ENCODE measurements at places on chromosomes 4 and X.

GRCh38 chr4:105197777-105198176 lies 51.1 kb downstream of the TET2 start:
- no peak for DNase-seq

DNA sequence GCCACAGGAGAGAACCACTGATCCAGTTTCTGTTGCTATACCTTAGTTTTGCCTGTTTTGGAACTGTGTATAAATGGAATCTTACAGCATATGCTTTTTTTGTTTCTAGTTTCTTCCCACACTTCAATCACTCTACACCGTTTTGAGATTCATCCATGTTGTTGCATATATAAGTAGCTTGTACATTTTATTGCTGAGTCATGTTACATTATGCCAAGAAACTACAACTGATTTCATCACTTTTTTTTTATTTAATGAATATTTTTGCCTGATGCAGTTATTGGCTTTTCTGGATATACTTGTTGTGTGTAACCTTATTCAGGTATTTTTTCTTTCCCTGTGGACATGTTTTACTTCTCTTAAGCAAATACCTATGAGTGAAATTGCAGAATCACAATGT lies 1135.9 kb downstream of the RAPGEF2 start:
- no peak for DNase-seq

GRCh38 chr4:5749568-5749967 lies 38.6 kb downstream of the EVC start:
- no peak for DNase-seq

GRCh38 chr4:96352051-96352517 lies 512.2 kb downstream of the PDHA2 start:
- DNase-seq = no peak

- DNase-seq = no peak
These were observed 135.8 kb upstream of the PUDP start for GRCh38 chrX:7283741-7284140.

DNA sequence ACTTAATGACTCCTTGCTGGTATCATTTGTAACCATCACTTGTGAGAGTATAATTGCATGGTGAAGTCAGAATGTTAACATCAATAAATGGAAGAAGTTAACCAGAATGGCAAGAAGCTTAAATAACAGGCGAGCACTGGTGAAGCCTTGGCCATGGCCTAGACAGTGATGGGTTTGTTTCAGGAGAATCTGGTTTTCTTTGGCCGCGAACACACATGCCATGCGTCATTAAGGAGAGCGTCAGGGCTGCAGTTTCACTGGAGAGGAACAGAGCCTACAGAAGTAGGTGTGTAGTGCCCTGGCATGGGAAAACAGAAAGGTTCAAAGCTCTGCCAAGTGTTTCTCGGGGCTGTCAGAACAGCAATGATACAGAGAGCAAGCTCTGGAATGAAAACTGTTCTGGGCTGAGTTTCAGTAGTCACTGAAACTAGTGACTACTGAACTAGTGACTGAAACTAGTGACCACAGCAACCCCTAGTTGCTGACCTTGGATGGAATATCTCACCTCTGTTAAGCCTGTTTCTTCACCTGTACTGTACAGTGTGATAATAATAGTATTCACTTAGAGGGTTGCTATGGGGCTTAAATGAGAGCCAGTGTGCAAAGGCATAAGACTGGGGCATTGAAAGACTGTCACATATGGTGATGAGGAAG lies 93.8 kb downstream of the C4orf51 start:
- DNase-seq = peak; percentile 57

GRCh38 chrX:24862343-24862742 lies 153.4 kb downstream of the ARX start:
- DNase-seq = peak; percentile 71

DNA sequence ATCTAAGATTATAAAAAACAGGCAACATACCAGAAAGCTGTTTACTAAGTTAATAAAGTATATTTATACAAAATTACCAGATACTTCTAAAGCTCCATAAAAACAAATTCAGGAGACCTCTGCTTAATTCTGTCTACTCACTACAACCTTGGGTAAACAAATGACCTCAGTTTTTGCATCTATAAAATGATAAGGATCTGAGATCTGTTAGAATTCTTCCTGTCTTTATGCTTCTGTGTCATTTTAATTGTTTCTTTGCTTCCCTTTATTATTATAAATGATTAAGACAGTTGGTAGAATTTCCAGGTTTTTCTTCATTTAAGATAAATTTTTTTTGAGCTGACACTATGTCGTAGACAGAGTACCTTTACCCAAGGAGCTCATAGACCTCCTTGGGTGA lies 76.0 kb downstream of the ANK2 start:
- no peak for DNase-seq

GRCh38 chr4:42610941-42611340 lies 46.0 kb downstream of the ATP8A1 start:
- no peak for DNase-seq

GRCh38 chrX:9853307-9853706 lies 67.1 kb downstream of the SHROOM2 start:
- no peak for DNase-seq

DNA sequence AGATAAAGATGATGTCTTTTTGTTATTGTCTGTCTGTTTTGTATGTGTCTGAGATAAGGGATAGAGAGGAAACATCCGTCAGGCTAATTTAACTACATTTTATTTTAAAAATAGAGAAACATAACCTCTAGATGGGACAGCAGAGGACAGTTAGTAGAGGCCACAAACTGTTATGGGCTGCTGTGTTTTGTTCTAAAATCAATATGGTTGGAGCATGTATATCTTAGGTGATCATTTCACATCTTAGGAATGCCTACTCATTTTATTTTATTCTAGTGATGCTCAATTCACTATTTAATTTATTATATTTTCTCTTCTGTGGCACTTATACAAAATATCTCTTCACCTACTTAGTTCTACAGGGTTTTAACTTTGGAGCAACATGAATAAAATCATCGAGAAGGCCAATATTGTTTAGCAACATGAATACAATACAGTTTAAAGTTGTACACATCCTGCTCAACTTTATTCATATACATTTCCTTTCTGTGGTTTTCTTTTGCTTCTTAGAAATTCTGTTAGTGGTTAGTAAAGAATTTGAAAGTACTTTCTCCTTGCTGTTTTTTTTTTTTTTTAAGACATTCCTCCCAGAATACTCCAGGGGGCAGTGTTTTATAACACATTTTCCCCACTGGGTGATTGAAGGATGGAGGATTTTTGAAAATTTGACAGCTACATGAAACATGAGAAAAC lies 392.9 kb downstream of the UNC5C start:
- peak; percentile 42 for DNase-seq

DNA sequence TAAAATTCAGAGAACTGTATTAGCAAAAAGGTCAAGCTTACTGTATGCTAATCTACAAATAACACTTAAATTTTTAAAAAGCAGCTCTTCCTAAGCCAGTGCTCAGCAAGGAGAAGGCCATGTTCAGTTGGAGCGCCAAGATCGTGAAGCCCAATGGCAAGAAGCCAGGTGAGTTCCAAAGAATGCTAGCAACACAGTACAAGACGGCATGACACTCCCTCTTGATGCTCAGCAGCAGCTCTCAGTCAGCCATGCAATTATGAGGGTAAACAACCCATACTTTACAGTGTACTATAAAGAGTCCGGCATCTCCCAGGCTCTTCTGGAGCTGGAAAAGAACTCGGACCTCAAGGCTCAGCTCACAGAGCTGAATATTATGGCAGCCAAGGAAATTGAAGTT lies 34.9 kb downstream of the STX18 start:
- peak; percentile 65 for DNase-seq

- DNase-seq = peak; percentile 98
These were observed 271.5 kb downstream of the LDB2 start for GRCh38 chr4:16626945-16627344.

DNA sequence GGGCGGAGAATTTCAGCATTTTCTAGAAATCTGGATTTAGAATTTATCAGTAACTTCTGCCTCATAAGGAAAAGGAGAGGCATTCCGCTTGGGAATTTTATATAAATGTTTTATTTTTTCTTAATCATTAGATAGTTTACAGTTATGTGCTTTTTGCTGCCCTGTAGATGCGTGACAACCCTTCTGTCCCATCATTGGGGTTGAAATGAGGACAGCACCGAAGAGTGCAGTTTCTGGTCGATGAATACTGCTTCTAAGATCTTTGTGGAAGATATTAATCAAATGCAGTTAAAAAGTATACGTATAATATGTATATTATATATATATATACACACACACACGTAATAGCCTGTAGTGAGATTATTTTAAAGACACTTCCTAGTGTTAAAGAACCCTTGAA lies 1.5 kb downstream of the RBPJ start:
- DNase-seq = no peak

- no peak for DNase-seq
These were observed 38.0 kb downstream of the PTTG2 start for GRCh38 chr4:37998226-37998625.

- peak; percentile 23 for DNase-seq
These were observed 233.7 kb upstream of the FGF13 start for GRCh38 chrX:138945219-138945618.

DNA sequence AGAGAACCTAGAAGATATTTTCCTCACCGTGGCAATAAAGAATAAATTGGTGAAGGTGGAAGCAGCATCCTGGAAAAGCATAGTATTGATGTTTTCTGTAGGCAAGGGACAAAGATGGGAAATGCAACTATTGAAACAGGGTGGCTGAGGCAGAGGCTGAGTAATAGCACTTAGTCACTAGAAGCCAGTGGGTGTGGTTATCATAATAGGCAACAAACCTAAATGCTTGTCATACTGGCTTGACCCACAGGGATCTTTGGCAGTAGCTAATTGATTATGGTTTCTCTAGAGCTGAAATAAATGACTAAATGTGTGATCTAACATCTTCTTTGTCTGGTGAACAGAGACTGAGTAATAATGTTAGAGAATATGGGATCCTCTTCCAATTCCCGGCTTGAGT lies 353.6 kb upstream of the RPS6KA3 start:
- peak; percentile 44 for DNase-seq

GRCh38 chr4:68175562-68176155 lies 46.0 kb upstream of the TMPRSS11F start:
- peak; percentile 75 for DNase-seq

- DNase-seq = no peak
These were observed 343.7 kb downstream of the MID1IP1 start for GRCh38 chrX:39144956-39145355.

DNA sequence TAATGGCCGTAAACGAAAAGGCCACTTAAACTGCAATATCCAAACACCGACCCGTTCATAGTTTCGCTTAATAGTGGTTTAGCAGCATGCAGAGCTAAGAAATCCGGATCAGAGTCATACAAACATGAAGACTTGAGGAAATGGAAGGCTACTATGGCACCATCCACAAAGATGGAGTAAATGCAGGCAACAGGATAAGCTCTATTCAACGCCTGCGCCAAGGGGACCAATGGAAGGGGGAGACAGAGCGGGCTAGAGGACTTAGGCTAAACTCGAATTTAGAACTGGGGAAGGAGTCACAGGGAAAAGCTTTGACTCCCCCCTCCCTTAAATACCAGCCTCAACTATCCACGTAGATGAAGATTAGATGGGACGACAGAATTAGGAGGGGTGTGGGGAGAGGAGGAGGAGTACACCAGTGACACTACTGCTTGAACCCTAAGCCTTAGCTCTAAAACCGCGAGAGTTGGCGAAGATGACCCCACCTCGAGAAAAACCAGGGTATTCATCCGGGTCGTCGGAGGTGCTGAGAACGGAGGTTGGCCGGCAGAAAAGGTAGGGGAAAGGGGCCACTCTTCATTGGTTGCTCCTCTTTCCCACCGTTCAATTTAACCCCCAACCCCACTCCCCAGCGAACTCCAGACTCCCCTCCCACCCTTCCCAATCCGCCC lies 3.5 kb downstream of the HUWE1 start:
- DNase-seq = peak; percentile 59

GRCh38 chr4:142416121-142416520 lies 430.0 kb downstream of the INPP4B start:
- peak; percentile 75 for DNase-seq

- no peak for DNase-seq
These were observed 294.6 kb upstream of the STS start for GRCh38 chrX:6852869-6853268.

- peak; percentile 79 for DNase-seq
These were observed 316.7 kb upstream of the IGFBP7 start for GRCh38 chr4:57426779-57427395.

GRCh38 chrX:17021851-17022604 lies 75.6 kb downstream of the REPS2 start:
- DNase-seq = peak; percentile 44

DNA sequence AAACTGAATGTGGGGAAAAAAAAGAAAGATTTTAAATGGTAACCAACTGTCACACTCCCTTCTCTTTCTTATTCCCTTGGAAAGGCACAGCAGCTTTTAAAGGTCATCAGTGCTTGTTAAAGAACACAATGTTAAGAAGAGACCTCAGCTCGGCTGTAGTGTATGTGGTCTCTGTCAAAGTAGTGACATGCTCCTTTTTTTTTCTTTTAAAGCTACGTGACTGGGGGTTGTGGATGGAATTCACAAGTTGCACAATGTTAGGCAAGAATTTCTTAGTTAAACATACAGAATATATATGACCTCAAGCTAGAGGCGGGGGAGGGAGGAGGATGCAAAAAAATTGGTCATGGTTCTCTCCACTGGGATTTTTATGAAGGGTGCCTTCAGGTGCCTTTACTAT lies 45.6 kb downstream of the OCRL start:
- no peak for DNase-seq

- no peak for DNase-seq
These were observed 49.5 kb downstream of the HTRA3 start for GRCh38 chr4:8319061-8319460.

- DNase-seq = no peak
These were observed 17.6 kb upstream of the FAT4 start for GRCh38 chr4:125297116-125297515.

GRCh38 chrX:14697451-14697850 lies 168.1 kb downstream of the GLRA2 start:
- no peak for DNase-seq

GRCh38 chrX:38293741-38294140 lies 33.6 kb downstream of the RPGR start:
- DNase-seq = peak; percentile 33

DNA sequence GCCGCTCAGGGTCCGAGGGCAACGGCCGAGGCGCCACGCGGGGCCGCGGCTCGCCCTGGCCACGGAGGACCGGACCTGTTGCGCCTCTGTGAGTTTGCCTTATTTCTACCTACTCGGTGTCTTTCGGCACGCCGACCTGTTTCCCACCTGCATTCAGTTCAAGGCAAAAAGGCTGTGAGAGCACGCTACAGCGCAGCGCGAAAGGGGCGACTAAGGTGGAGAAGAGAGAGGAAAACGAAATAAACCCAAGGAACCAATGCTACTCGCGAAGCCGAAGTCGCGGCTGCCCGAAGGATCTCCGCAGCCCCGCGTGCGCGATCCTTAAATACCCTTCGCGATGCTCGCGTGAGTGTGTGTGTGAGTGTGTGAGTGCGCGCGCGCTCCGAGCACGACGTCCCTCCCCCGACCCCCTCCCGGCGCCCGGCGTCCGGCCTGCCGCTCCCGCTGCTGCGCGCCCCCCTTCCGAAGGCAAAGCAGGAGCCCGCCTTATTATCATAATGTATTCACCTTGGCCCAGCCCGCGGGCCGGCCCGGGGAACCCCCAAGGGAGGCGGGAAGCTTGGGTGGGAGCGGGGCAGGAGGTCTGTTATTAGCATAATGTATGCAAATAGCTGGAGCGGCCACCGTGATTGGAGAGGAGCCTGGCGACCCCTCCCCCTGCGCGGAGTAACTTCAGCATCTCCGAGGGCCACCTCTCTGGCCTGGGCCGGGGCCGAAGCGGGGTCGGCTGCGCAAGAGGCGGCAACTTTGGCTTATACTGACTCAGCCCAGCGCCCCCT lies at the start of gene COL25A1:
COL25A1 (minus strand) TSS at position 298 of the 779 bp plus-strand sequence.
- peak; percentile 14 for DNase-seq

GRCh38 chrX:75638332-75638731 lies 115.5 kb upstream of the ZDHHC15 start:
- DNase-seq = no peak

GRCh38 chr4:29467044-29467717 lies 1253.0 kb upstream of the PCDH7 start:
- no peak for DNase-seq

Measured in fibroblast of the aortic adventitia (primary cell).